Right renal pelvis (tissue), 4 donors: ENCODE measurements at places on chromosomes 2 and 18.

DNA sequence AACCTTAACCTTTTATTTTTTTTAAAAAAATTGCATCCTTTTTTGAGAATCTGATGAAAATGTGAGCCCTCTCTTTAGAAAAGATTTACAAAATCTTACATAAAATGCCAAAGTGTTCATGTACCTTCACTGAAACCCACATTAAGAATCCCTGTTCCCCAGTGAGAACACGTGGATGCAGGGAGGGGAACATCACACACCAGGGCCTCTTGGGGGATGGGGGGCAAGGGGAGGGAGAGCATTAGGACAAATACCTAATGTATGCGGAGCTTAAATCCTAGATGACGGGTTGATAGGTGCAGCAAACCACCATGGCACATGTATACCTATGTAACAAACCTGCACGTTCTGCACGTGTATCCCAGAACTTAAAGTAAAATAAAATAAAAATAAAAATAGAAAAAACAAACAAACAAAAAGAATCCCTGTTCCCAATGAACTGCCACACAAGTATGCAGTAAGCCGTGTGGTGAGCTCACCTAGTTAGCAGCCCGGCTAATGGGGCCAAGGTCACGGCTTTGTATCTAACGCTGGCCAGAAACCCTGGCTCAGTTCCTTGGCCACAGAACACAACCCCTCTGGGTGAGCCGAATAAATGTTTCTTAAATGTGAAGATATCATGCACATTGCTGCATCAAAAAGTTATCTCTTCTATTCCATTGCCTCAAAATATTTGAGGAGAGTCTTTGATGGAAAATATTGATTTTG is 41.4 kb downstream of the CHST9 start:
- DNase-seq: no peak

- DNase-seq: no peak
Measured at GRCh38 chr18:11996190-11996754, 15.0 kb downstream of the IMPA2 start.

- DNase-seq: no peak
Measured at GRCh38 chr18:61322265-61322873, 10.9 kb upstream of the CDH20 start.

- DNase-seq: no peak
Measured at GRCh38 chr18:63905361-63905760, 2.4 kb upstream of the SERPINB10 start.

- DNase-seq: no peak
Measured at GRCh38 chr2:239252801-239253200, 148.0 kb downstream of the HDAC4 start.
